ENCODE measurements at places on chromosomes 7 and 10.

DNA sequence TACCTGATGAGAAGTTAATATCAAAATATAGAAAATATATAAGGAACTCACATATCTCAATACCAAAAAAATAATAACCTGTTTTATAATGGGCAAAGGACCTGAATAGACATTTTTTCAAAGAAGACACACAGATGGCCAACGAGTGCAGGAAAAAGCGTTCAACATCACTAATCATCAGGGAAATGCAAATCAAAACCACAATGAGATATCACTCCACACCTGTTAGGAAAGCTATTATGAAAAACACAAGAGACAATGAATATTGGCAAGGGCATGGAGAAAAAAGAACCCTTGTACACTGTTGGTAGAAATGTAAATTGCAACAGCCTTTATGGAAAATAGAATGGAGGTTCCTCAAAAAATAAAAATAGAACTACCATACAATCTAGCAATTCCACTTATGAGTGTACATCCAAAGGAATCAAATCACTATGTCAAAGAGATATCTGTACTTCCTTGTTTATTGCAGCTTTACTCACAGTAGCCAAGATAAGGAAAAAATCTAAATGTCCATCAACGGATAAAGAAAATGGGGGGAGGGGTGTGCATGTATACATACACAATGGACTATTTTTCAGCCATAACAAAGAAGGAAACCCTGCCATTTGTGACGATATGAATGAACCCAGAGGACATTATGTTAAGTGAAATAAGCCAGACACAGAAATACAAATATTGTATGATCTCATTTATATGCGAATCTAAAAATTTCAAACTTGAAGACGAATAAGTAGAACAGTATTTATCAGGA, 3.6 kb upstream of the ALOX5 start:
- DNase-seq = no peak

DNA sequence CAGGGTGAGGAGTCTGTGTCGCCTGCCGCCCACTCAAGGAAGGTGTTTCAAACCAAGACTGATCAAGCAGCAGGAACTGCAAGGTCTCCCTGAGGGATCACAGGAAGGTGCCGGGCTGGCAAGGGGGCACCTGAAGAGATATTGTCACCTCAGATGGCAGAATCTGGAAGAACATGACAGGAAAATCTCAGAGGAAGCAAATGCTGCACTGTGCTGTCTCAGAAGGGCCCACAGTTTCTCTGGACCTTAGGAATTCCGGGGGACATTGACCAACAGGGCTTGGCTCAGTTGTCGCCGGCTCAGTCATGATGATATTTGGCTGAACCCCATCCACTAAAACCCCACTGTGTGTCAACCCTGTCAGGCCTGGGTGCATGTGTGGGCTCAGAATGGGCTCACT, 31.9 kb upstream of the GPR26 start:
- no peak for DNase-seq

DNA sequence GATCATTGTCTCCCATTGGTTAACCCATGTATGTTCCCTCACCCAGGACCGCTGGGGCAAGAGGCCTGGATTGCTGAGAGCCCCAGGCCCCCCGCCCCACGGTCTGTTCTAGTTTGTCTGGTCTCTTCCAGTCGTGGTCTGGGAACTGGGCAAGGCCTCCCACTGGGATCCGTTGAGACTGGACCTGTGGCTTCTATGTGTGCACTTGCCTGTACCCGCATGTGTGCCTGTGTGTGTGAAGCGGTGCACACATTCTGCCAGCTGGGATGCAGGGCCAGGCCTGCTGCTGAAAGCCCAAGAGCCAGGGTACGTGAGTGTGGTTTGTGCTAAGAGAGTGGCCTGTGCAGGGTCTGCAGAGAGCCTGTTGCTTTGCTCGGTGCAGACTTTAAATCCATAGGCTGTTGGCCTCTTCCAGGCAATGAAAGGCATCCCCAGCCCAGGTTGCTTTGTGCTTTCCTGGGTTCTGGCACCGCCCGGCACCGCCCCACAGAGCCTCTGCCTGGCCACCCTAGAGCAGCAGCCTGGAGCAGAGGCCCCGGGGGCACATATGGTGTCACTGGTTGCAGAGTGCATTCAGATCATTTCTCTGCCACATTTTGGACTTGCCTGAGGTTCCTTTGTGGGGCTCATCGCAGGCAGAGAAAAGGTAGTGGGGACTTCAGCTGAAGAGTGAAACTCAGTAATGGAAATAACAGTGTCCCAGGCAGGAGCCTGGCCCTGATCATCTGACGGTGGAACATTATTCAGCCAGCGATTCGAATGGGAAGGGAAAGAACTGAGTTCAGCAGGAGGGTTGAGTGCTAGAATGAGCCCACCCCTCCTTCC, 215.5 kb downstream of the GLRX3 start:
- no peak for DNase-seq

GRCh38 chr10:131126321-131127137, 185.0 kb downstream of the TCERG1L start:
- no peak for DNase-seq

- no peak for DNase-seq
Observed at GRCh38 chr7:46257761-46258448, 336.8 kb upstream of the IGFBP3 start.

DNA sequence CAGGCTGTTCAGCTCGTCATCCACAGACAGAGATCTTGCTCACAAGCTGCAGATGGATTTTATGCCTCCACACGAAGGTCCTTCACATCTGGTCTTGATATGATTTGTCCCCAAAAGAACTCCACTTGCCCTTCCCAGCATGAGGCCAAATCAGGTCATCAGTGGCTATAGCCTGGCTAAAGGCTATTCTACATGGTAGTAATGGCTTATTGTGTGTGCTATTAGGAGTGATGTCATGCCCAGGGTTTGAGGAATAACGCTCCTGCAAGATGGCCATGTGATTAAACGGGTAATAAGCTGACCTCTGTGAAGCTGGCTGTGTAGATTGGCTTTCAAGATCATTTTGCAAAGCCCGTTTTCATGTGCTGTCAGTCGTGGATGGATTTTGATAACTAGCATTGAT, 313.8 kb downstream of the FRMD4A start:
- no peak for DNase-seq

GRCh38 chr7:36683695-36684357, 40.5 kb downstream of the AOAH start:
- DNase-seq = no peak

GRCh38 chr10:15794569-15794968, 65.7 kb downstream of the MINDY3 start:
- DNase-seq = no peak

DNA sequence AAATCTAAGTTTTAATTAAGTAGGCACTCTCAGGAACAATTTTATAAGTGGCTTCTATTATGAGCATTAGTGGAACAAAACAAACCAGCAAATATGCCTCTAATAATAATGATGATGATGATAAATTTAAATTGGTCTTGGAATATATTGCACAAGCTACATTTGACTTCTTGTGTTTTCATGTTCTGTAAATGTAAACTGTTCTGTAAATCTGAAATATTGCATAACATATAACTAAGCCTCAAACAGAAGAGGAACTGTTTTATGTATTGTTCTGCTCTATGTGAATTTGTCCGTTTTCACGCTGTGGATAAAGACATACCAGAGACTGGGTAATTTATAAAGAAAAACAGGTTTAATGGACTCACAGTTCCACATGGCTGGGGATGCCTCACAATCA, 625.2 kb upstream of the CELF2 start:
- no peak for DNase-seq

- DNase-seq = peak; percentile 47
Observed at GRCh38 chr10:119209035-119209735, 1.8 kb downstream of the GRK5 start.

DNA sequence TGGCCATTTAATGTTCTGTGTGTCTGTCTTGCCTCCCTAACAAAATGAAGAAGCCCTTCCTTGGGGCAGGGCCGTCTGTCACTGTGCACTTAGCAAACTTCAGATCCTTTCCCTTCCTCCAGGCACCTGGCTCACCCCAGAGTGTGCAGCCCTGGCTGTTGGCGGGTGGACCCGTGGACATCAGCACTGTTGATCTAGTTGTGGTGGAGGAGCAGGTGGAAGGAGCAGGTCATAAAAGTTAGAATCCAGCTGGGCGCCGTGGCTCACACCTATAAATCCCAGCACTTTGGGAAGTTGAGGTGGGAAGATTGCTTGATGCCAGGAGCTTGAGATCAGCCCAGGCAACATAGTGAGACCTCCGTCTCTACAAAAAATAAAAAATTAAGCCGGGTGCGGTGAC, 12.7 kb downstream of the RAB19 start:
- DNase-seq = no peak

GRCh38 chr10:125824736-125825135, 1.4 kb downstream of the BCCIP start:
- no peak for DNase-seq

DNA sequence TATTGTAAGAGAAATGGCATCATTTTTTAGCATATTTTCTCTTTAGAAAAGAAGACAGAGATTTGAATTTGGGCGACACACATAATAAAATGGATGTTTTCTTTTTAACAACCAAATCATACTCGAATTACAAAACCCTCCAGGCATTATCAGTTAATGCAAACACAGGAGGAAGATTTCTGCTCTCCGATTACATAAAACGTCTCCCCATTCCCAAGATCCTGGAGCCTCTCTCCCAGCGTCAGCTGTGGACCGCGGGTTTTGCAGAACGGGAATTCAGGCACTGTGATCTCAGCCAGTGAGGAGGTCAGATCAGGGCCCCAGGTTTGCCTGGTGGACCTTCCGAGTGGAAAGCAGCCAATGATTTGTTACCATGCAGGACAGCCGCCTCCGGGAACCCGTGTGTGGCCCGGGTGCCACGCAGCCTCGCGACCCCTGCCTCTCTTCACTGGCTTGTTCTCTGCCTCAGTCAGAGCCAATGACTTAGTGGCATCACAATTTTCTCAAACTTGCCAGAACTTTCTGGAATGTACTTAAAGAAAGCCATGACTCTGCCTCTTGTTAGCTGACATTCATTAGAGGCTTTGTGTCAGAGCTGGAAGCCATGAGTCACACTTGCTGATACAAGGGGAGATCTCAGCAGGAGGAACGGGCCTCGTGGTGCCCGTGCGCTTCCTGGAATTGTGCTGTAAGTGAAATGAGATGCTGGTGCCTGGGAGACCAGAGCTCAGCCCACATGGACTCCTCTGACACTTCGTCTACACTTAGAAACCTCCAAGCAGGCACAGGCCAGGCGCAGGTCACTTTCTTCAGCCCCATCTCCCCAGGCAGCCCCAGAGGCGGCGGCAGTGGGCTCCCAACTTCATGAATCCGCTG, 246.1 kb downstream of the KLF6 start:
- DNase-seq = no peak

GRCh38 chr10:113557424-113557862, 4.6 kb downstream of the HABP2 start:
- DNase-seq = no peak

DNA sequence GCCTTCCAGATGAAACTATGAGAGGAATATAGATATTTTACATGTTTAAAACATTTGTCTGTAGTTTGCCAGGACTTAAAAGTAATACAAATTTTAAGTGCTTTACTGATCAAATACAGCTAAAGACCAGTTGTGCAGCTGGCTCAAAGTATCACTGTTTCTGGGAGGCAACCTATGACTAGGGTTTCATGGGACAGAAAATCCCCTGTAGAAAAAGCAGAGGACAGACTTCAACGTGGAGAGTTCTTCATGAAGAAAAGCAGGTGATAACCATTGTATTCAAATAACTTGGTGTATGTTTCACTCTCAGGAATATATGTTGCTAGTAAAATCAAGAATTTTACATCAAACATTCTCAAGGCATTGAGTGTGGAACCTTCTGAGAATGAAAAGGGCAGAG, 40.9 kb downstream of the PTER start:
- no peak for DNase-seq

DNA sequence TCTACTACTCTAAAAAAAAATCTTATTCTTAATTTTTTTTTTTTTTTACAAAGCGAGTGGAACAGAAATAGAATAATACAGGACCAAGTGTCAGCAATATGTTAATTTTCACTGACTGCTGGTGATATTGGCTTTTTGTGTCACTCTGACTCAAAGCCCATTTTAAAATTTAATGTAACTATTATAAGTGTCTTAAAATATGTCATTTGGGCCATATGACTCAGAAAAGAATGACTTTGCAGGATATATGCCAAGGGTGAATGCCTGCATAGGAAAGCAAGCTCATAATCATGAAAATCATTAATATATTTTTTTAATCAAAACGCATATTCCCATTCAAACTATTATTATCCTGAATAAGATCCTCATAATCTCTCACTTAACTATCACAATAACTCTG, 149.2 kb downstream of the GNAT3 start:
- DNase-seq = no peak

DNA sequence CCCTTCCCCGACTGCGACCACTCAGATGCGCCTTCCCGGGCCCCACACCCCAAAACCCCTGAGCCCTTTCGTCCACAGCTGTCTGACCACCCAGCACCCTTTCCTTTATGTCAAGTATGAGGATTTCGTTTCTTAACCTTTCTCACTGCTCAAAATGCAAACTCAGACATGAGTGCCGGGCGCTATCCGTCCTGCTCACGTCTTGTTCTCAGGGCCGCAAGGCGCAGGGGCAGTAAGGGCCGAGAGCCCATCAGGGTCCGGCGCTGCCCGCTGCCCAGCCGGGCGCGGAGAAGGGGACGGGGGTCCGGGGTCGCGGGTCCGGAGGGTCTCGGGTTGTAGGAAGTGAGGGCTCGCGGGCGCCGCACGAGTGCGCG, 670 bp upstream of the RBM33 start:
- no peak for DNase-seq

DNA sequence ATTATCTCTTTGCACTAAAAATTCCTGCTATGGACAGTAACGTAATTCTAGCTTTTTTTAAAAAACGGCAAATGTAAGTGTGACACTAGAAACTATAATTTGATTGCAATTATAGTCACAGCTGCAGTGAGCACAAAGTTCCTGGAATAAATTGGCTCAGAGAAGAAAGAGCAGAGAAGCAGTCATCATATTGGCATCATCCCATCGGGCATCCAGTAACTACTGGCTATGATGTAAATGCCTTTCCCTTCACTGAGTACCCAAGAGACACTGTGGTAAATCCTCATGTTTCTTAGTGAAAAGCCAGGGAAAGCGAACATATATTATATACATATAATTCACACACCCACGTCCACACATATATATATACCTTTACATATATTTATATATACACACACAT, 43.6 kb downstream of the PIP4K2A start:
- DNase-seq = no peak

GRCh38 chr7:36860681-36861080, 136.4 kb upstream of the AOAH start:
- DNase-seq = no peak

- DNase-seq = no peak
Observed at GRCh38 chr7:139321071-139321745, 19.9 kb upstream of the FMC1 start.

GRCh38 chr7:80942261-80943041, 23.6 kb upstream of the SEMA3C start:
- no peak for DNase-seq

All from stimulated activated CD4-positive, alpha-beta T cell treated with anti-CD3 and anti-CD28 coated beads, TNF-alpha, amount 100 ng/mL, for 24 hours (primary cell).